ENCODE measurements at places on chromosomes 6 and 20.

DNA sequence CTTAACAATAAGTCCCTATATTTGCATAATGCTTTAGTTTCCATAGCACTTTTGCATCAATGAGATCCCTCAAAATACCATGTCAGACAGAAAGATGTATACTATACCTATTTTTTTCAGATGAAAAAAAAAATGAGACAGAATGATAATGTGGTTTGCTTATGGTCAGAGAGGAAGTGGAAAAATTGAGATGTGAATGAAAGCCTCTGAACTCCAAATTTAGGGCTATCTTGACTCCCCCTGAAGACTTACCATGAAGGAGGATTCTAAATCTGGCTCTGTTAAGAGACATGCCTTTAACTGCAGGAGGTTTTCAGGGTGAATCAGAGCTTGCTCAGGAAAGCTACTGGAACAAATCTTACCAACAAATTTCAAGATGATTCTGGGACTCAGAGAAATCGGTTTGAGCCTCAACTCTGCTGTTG is 176.2 kb downstream of the ISM1 start:
- DNase-seq = no peak

- DNase-seq = no peak
These were observed 43.1 kb downstream of the ERMARD start for GRCh38 chr6:169794317-169795055.

DNA sequence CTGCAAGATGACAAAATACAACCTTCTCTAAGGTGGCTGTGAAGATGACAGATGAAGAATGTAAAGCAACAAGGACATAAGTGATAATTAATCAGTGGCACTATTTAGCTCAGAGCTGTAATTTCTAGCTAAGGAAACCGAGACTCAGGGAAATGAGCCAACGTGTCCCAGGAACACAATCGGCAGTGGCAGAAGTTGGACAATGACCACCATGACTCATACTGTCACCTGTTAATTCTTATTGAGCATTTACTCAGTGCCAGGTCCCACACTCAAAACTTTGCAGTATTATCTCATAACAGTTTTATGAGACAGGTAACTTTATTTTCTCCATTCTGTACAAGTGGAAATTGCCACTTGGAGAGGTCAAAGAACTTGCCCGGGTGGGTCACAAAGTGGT is 55.8 kb downstream of the LAMA4 start:
- no peak for DNase-seq

GRCh38 chr20:32737371-32738223 is 5.7 kb downstream of the COMMD7 start:
- no peak for DNase-seq

DNA sequence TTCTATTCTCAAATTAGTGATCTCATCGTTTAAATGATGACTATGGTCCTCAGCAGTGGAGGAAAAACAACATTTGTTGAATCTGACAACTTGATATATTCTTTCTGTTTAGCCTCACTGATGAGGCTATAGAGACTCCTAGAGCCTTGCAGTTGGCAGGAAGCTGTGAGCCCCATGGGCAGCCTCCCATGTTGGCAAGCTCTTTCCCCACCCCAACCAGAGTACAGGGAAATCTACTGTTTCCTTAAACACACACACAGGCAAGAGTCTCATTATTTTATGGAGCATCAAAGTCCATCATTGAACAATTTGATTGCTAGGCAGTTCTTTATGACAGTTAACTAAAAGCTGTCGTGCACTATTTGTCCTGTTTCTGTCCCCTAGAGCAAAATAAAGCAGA is 498.2 kb upstream of the CITED2 start:
- DNase-seq = no peak
